ENCODE measurements at places on chromosomes 7 and 10.

DNA sequence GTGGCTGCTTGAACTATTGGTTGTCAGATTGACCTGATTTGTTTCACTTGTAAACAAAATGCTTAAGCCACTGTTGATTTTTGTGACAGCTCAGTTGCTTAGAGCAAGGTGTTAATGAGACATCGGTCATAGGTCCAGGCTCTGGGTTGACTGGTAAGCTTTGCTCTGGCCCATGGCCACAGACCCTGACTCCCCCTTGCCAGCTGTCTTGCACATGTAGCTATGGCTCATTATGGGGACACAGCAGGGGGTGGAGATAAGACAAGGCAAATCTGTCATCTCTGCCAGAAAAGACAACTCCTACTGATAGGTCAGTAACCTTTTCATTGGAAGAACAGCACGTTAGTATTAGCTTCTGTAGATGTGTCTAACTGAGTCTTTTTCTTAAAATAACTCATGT, 95.3 kb downstream of the KAT6B start:
- no peak for DNase-seq

GRCh38 chr10:126001576-126001975, 105.2 kb downstream of the FANK1 start:
- no peak for DNase-seq

GRCh38 chr10:129335396-129335795, 131.6 kb upstream of the MGMT start:
- DNase-seq: no peak

- no peak for DNase-seq
These were observed 14.7 kb downstream of the OGA start for GRCh38 chr10:101803511-101803910.

DNA sequence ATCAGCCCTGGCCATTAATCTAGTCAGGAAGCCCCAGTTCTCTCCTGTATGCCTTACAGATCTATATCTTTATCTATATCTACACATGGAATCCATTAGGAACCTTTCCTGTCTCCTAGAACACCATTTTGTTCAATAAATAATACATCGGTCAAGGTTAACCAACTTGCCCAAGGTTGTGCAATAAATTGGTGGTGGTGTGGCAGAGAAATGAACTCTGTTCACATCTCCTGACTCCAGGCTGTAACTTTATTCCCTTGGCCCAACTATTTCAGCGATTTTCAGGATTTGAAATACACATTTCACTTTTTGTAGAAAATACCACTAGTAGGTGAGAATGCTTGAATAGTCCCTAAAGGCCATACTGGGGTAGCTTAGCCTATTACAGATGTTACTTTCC, 712.5 kb upstream of the FZD8 start:
- DNase-seq: no peak

GRCh38 chr10:101224910-101225823, 4.1 kb downstream of the LBX1 start:
- no peak for DNase-seq

DNA sequence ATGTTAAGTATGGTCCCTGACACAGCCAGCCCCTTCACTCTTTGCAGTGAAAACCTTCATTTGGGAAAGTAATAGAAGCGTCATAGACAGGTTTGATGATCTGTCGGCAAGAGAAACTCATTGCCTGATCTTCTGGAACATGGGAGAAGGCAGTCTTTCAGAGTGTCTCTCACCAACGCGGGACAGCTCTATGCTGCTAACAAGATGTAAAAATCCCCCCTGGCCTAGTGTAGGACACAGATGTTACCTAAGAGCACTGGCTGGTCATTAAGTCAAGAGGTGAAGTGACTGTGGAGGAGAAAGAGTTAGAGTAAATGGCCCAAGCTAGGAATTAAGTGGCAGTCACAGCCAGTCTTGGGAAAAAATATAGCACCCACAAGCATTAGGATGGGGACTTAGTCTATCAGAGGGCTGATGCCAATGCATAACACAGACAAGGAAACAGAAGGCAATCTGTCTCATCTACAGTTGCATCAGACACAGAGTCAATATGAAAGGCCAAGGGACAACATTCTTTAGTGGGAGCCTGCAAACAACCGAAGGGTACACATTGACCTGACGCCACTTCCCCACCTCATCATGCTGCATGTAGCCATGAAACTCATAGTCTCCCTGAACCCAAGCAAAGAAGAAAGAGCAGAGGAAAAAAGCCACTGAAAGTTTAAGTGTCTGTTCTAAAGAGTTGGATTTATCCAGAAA, 69.5 kb downstream of the SORCS1 start:
- DNase-seq: no peak

GRCh38 chr10:59748834-59749233, 4.4 kb downstream of the MRLN start:
- DNase-seq: no peak

- DNase-seq: peak; percentile 37
These were observed 33.9 kb downstream of the CACUL1 start for GRCh38 chr10:118720685-118721538.

GRCh38 chr7:107069457-107069856, 25.0 kb downstream of the PRKAR2B start:
- no peak for DNase-seq

DNA sequence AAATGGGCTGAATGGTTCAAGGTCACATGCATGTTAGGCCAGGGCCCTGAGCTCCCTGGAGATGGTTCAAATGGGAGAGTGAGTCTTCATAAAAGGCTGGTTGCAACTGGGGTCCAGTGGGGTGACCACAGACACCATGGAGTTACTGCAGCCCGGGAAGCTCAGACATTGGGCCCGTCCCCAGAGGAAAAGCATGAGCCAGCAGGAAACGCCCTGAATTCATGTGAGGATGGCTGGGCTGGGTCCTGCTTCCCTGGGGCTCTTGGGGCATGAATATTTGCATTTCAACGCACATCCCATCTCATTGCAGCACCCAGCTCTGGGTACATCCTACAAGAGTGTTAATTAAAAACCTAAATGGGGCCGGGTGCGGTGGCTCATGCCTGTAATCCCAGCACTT, 549.0 kb downstream of the TCERG1L start:
- DNase-seq: no peak

- no peak for DNase-seq
These were observed at the start of gene KCNMA1 for GRCh38 chr10:77637532-77638320. Gene KCNMA1, minus strand, starts transcription at chr10:77637808.
